H4 (cell line): ENCODE measurements at places on chromosomes 16 and 17. TPM values are rescaled to one million over a fixed set of nuclear protein-coding genes. Genes with fewer than 3 reads are reported as not detected.

Gene CCL4L2
- not detected in 2 replicates for total RNA-seq

Gene SPATA22
- total RNA-seq = not detected in 2 replicates

Gene SNN
- 13.7 and 14.9 TPM in 2 replicates for total RNA-seq

Gene ZFP3
- total RNA-seq = 0.04 and 0.14 TPM in 2 replicates

Gene HSBP1
- 25.5 and 30.7 TPM in 2 replicates for total RNA-seq

Gene PRSS33
- 0.10 TPM in 1 of 2 replicates, not detected in the other for total RNA-seq

Gene TBC1D3H
- total RNA-seq = not detected in 2 replicates

Gene PDILT
- not detected in 2 replicates for total RNA-seq

Gene DNASE1L2
- 0.10 TPM in 1 of 2 replicates, not detected in the other for total RNA-seq

Gene OR3A2
- not detected in 2 replicates for total RNA-seq

Gene LGALS9
- total RNA-seq = 6.6 and 10.8 TPM in 2 replicates

Gene DBF4B
- 8.7 and 9.2 TPM in 2 replicates for total RNA-seq

Gene CES2
- total RNA-seq = 13.8 and 15.6 TPM in 2 replicates

Gene C16orf96
- total RNA-seq = not detected in 2 replicates

Gene KLHL11
- total RNA-seq = 14.2 and 14.3 TPM in 2 replicates

Gene CASKIN2
- 5.4 and 8.3 TPM in 2 replicates for total RNA-seq

Gene CES5A
- total RNA-seq = not detected in 2 replicates
